ENCODE measurements at places on chromosomes 1 and 21.

GRCh38 chr1:93749894-93750301 lies 68.3 kb upstream of the BCAR3 start:
- DNase-seq, result no peak

- no peak for DNase-seq
These were observed 625 bp upstream of the NEGR1 start for GRCh38 chr1:72283022-72283306.

GRCh38 chr1:56081173-56081572 lies 498.2 kb downstream of the PLPP3 start:
- no peak for DNase-seq

DNA sequence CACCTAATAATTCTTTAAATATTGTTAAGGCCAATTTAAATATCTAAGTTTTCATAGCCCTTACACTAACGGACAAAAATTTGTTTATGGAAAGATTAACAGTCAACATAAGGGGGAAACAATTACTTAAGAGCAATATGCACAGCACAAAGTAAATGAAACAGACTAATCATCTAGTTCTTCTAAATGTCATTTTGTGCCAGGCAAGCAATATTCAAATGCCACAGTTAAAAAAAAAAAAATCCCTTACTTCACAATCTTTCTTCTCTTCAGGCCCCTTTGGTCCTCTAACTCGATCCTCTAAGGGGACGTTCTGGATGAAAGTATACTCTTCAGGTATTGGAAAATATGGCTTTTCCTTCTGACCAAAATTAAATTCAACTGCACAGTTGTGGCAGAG lies 6.6 kb downstream of the HNRNPU start:
- DNase-seq, result no peak

GRCh38 chr1:25549273-25550154 lies 6.1 kb downstream of the LDLRAP1 start:
- peak; percentile 59 for DNase-seq

DNA sequence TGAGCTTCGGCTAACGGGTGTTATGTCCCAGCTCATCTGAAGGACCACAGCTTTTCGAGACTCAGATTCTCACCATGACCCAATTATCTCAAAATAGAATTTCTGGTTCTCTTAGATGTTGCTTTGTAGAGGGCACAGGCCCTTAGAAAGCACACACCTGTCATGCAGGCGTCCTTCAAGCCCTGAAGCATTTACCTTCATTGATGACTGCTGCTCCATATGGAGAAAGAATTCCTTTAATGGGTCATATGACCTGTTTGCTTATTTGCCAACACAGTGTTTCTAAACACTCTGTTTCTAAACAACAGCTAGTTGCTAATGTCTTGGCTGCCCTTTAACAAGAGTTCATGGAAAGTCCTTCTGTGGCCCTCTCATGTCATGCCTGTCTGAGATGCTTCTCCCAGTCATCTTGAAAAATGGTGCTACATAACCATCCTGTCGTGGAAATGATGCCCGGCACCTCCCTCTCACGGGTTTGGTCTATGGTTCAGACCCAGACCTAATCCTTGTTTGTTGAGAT lies 495.7 kb downstream of the KIF26B start:
- DNase-seq, result no peak

- no peak for DNase-seq
These were observed 3.7 kb upstream of the CCN1 start for GRCh38 chr1:85576642-85577418.

GRCh38 chr1:100076319-100076718 lies 56.4 kb downstream of the SASS6 start:
- DNase-seq, result no peak

DNA sequence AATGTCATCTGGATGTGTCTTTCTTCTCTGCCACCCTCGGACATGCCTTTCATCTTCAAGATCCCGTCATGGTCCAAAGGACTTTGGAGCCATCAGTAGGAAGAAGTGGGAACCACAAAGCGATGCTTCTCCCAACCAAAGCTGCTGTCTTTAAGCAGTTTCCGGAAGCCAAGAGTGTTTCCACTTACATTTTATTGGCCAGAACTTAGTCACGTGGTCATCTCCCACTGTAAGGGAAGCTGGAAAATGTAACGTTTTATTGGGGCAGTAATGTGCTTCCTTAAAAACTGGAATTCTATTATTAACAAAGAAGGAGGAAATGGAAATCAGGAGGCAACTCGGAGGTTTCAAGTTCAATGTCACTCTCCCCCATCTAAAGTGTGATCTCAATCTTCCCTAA lies 170.8 kb downstream of the ATG4C start:
- no peak for DNase-seq

DNA sequence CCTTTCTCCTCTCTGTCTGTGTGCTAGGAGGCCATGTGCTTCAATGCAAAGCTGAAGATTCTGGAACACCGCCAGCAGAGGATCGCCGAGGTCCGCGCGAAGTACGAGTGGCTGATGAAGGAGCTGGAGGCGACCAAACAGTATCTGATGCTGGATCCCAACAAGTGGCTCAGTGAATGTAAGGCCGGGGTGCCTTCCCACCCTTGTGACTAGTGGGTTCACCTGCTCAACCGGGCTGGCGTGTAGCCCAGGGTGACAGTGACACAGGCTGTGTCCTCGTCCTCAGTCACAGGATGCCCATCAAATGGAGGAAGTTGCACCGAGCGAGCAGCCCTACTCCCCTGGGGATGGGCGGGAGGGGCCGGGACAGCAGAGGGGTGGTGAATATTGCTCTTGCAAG lies 544.1 kb downstream of the KIF26B start:
- no peak for DNase-seq

DNA sequence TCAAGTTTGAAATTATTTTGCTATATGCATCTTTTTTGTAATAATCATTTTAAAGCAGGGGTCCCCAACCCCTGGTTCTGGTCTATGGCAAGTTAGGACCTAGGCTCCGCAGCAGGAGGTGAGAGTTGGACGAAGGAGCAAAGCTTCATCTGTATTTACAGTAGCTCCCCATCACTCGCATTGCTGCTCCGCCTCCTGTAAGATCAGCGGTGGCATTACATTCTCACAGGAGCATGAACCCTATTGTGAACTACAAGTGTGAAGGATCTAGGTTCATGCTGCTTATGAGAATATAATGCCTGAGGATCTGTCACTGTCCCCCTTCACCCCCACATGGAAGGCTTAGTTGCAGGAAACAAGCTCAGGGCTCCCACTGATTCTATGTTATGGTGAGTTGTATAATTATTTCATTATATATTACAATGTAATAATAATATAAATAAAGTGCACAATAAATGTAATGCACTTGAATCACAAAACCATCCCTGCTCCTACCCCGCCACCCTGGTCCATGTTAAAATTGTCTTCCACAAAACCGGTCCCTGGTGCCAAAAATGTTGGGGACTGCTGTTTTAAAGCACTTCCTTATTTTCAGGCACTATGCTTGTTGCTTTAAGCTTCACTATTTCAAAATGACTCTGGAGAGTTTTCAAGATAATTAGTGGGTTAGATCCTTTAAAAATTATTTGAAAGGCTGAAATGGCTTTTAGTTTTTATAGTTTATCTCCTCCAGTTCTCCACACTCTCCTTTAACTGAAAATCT lies 74.8 kb downstream of the PLA2G4A start:
- no peak for DNase-seq

GRCh38 chr1:109201123-109201703 lies 12.5 kb upstream of the SARS1 start:
- DNase-seq, result peak; percentile 34

- DNase-seq, result peak; percentile 37
These were observed 106.0 kb downstream of the SLC45A1 start for GRCh38 chr1:8423692-8424538.

- DNase-seq, result no peak
These were observed 43.1 kb downstream of the ZNF281 start for GRCh38 chr1:200366577-200367253.

DNA sequence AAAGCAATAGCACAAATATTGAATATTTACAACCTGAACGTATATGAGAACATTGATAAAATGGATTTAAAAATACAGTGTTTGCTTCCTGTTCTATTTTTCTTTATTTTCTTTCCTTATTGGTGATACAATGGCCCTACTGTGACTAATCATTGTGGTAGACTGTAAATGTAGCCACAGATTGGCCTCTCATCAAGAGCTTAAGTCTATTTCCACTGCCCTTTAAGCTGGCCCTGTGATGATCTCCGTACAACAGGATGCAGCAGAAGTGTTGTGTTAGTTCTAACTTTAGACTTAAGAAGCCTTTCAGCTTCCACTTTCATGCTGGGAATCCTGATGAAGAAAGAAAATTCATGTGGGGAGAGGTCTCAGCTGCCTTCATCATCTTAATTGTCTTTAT lies 285.6 kb upstream of the B3GALT2 start:
- DNase-seq, result no peak

DNA sequence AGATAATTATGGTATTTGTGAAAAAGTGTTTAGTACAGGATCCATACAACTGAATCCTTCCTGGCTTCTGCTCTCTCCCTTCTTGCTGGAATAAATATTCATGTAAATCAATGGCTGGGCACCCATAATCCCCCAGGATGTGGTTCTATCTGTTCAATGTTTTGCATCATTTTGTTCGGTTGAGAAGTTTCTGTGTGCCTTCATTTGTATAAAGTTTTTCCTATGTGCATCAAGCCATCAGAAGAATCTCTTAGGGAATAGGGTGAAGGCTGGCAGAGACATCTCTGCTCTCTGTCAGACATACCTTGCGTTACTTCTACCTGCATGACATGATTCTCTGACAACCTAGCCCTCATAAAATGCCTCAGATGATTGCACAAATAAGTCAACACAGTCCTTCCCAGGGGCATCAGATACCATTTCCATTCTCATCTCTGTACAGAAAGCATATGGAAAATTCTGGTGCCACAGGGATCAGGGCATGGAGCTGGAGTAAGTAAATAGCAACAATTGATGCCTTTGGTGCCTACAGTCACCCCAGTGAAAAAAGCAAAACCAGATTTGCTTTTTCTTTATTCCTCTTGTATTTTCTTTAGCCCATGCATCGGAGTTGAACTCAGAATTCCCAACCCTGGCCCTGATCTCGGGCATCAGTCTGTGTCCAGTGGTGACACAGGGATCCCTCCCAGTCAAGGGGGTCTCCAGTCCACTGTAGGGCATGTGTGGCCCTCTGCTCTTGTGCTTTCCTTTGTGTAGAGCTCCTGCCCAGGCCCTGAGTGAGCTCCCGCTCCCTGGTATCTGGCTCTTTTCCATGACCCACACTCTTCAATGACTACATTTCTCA lies 39.7 kb upstream of the ATP1A1 start:
- DNase-seq, result no peak

DNA sequence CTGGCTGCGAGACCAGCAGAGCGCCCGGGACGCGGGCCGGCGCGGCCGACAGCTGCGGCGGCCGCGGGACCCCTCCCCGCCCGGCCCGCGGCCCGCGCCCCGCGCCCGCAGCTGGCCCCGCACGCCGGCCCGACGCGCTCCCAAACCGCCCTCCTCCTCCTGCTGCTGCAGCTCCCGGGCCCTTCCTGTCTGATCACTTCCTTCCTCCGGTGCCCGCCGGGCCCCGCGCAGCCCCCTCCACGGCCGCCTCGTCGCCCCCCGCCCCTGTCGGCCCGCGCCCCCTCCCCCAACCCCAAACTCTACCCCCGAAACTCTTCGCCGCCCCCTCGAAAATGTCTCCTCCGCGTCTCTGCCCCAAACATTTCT lies 594 bp downstream of the LUZP1 start:
- peak; percentile 10 for DNase-seq

- no peak for DNase-seq
These were observed 4.7 kb downstream of the RAB29 start for GRCh38 chr1:205770618-205771017.

GRCh38 chr1:11874624-11875023 lies 15.9 kb upstream of the NPPB start:
- no peak for DNase-seq

GRCh38 chr1:170592591-170593111 lies 60.7 kb downstream of the GORAB start:
- DNase-seq, result no peak

- DNase-seq, result no peak
These were observed 59.5 kb upstream of the BMP8A start for GRCh38 chr1:39431927-39432326.

DNA sequence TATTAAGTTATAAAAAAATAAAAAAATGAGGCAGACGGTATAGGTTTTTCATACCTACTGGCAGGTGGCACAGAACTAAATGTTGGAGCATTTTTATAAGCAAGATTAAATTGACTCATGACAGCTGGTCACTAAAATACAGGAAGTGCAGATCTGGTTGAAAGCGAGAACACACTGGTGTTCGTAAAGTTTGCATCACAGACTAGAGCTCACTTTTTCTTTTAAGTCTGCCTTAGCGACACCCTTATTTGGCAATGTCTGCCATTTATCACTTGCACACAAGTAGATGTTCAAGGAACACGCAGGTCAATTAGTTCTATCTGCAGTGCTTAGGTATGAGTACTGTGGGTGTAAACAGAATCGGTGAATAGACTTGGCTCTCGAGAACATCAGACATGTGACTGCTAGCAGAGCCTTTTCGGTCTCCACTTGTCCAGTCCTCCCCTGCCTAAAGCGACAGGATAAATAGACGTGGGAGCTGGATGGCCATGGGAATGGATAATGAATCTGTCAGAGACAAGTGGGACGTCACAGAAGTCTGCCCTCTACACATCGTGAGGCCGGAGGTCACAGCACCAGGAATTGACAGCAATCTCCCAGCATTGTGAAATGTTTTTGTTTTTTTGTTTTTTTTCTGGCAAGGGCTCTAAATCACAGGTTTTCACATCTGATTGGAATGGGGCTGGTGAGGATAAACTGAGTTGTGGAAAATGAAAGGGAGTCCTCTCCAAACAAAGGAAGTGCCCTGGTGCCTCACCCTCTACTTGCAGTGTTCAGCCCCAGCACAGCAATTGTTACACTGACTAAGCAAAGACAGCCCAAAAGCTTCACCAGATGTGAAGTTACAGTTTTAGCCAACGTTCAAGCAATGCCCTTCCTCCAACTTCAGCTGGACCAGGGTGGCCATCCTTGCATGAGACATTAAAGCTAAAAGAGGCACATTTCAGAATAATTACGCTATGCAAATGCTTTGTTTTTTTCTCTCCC lies 248.9 kb downstream of the NTNG1 start:
- no peak for DNase-seq

- DNase-seq, result no peak
These were observed 272.7 kb downstream of the HHIPL2 start for GRCh38 chr1:222275001-222275728.

DNA sequence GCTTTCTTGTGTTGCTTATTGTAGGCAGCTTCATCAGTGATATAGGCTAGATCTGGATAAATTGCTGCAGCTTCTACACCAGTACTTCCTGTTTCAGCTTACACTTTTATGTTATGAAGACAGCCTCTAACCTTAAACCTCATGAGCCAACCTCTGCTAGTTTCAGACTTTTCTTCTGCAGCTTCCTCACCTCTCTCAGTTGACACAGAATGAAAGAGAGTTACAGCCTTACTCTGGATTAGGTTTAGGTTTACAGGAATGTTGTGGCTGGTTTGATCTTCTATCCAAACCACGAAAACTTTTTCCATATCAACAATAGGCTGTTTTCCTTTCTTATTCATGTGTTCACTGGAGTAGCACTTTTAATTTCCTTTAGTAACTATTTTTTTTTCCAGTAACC lies 76.9 kb upstream of the RNPC3 start:
- no peak for DNase-seq

DNA sequence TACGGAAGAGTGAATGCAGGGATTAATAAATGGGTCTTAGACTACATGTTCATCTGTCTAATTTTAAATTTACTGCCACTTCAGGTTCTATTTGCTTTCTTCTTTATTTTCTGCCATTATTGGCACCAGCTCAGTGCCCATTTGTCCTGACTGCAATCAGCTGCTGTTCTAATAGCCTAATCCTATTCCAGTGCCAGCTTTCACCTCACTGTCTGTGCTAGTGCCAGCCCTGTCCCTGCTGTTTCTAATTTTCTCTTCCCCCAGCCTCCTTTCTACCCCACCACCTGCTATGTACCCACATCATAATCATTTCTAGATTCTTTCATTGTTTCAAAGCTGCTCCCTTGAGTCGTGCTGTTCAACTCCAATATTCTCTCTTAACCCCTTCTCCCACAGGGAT lies 86.4 kb downstream of the KCNK1 start:
- DNase-seq, result no peak

All from activated T-helper 9 cell treated with anti-CD3 and anti-CD28 coated beads, Interleukin-2, amount 50 U/mL, for 16 hours (primary cell).